ENCODE measurements at places on chromosomes 4 and X.

- DNase-seq: no peak
Observed at GRCh38 chr4:40550948-40551462, 78.7 kb downstream of the RBM47 start.

DNA sequence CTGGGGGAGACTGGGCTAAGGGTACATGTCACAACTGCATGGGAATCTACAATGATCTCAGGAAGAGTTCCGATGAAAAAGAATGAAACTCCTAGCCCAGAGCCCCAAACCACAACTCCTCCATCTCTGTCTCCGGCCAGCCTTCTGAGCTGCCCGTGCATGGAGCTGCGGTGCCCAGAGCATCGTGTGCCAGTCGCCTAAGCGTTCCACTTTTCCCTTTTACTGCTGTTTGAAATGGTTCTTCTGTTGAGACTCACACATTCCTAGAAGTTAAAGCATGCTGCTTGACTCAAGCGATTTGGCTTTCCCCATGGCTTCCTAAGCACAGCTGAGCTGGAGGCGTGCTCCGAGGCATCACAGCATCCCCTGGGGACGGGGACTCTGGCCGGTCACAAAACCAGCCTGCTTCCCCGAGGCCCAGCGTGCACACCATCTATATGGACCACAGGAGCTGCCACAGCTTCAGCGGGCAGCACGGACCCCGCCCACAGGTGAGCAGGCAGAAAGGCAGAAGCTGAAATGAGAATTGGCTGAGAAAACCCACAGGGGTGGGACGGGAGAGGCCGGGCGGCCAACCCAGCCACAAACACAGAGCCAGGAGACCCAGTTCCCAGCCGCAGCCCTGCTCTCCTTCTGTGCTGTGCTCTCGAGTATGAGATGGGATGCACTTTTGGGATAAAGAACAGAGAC lies 5.0 kb downstream of the CCNQ start:
- DNase-seq: no peak

- no peak for DNase-seq
Observed at GRCh38 chr4:94936854-94937253, 179.1 kb downstream of the BMPR1B start.

- no peak for DNase-seq
Observed at GRCh38 chrX:148069759-148070503, 88.8 kb downstream of the FMR1NB start.

- no peak for DNase-seq
Observed at GRCh38 chr4:16579866-16580265, 318.6 kb downstream of the LDB2 start.

- DNase-seq: no peak
Observed at GRCh38 chr4:184261246-184261645, 43.6 kb upstream of the ENPP6 start.

DNA sequence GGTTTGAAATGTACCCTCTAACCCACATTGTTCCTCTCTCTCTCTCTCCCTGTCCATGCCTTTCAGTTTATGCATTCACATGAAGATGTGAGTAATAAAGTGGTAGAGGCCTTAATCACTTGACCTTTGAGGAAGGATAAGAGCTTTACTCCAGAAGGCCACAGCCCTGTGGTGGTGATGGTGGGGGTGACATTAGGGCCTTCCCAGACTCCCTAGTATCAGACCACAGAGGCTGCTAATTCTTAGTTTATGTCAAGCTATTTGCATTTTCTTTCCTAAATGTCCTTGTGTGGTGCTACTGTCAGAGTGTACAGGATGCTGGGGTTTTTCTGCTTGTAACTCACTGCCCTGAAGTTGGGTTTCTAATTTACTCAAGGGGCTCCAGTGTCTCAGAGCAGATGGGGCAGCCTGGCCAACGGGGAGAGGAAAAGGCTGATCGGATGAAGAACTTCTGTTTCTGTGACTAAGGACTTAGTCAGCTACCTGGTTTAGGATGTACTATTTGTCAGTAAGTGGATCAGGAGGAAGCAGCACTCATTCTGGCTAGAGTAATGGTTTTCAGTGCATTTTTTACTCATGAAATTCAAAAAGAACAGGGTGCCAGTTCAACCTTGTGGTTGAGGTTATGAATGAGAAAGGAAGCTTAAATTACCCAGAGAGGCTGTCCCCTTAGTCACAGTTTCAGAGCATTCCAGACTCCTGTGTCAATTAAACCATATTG lies 509.6 kb upstream of the DIPK2B start:
- DNase-seq: no peak

- no peak for DNase-seq
Observed at GRCh38 chr4:76376534-76376933, 44.4 kb downstream of the CCDC158 start.

GRCh38 chr4:152415980-152416379 lies 119.9 kb downstream of the FBXW7 start:
- no peak for DNase-seq

- DNase-seq: no peak
Observed at GRCh38 chrX:99421796-99422195, 988.3 kb downstream of the PCDH19 start.

GRCh38 chr4:48157271-48157670 lies 23.2 kb upstream of the TXK start:
- no peak for DNase-seq

DNA sequence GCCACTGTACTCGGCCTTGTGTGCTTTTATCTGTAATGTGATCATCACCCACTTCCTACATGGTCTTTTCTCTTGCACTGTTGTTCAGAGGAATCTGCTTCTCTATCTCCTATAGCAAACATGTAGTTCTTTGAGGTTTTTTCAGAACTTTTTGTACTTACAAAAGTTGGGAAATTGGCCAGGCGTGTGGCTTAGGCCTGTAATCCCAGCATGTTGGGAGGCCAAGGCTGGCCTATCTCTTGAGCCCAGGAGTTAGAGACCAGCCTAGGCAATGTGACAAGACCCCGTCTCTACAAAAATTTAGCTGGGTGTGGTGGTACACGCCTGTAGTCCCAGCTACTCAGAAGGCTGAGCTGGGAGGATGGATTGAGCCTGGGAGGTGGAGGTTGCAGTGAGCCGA lies 30.4 kb downstream of the TAF1 start:
- no peak for DNase-seq

- no peak for DNase-seq
Observed at GRCh38 chr4:104859601-104860237, 287.0 kb upstream of the TET2 start.

DNA sequence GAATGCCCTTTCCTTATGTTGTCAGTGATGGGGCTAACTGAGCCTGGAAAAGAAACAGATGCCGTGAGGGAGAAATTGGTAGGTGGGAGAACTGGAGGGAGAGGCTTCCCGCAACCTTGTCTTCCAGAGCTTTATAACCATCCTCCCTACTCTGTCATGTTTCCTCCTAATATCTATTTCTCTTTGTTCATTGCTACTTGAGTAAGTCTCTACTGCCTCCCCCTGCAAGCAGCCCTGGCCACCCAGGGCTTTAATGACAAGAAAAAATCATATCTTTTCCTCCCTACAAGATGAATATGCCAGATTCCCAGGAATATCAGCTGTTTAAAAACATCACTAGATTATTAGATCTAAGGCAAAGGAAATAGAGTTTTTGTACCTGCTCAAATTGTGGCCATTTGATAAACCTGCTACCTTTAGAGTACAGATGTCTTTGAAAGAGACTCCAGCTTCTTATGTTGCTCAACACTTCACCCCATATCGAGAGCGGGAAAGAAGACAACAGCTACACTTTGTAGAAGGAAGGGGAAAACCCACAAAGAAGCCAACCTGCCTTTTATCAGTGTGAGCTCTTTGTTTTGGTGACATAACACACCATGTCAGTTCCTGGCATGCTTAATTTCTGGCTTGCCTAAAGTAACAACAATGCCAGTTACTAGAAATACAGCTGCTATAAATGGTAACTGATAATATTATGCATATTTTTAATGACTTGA lies 186.6 kb upstream of the LEF1 start:
- DNase-seq: no peak

DNA sequence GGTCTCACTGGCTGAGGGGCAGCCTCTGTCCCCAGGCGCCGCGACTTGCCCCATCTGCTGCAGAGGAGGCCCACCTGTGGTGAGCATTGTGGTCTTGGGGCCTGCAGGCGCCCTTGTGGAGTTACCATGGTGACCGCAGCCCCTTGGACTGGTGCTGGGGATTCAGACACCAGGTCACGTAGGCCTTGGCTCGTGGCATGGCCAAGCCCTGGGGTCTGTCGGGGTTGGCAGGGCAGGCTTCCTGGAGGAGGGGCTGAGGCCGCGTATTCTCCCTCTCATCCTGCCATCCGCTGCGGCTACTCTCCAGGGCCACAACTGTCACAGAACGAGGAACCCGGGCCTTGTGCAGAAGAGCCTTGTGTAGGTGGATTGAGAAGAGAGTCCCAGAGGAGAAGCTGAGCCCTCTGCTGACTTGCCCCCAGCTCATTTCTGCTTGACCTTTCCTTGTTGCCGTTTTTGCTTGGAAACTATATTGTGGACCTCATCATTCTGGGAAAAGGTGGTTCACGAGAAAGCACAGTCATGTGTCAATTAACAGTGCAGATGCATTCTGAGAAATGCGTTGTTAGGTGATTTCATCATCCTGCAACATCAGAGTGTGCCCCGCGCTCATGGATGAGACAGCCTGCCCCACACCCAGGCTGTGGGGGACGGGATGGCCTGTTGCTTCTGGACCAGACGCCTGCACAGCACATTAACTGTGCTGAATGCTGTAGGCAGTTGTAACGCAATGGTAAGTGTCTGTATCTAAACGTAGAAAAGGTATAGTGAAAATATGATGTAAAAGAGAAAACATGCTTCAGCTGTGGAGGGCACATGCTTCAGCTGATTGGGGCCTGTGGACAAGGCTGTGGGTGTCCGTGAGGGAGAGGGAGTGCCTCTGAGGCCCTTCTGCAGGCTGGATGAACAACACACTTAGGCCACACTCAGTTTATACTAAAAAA lies 38.5 kb downstream of the TRMT44 start:
- DNase-seq: no peak

DNA sequence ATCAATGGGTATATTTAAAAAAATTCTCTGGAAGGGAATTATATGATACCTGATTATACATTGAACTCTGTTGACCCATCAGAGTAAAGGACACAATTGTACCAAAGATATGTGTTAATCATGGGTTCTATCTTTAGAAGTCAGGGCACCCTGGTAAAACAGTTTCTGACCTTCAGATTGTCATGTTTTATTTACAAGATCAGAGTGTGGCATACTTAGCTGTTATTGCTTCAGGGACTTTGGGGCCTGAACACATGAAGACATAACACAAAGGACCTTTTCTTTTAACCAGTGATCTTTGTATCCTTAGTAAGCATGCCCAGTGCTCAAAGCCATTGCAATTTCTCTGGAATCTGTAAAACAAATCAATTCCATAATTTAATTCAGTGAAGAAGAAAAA lies 204.8 kb upstream of the RPS6KA3 start:
- no peak for DNase-seq

GRCh38 chr4:112492321-112492720 lies 23.7 kb downstream of the NEUROG2 start:
- DNase-seq: no peak

Data from NCI-H2171 (cell line).